ENCODE measurements at places on chromosomes 2 and 18. TPM values are rescaled to one million over a fixed set of nuclear protein-coding genes. Genes with fewer than 3 reads are reported as not detected.

Gene FN1
- polyA plus RNA-seq, result 1,726 TPM

Gene FAM237A
- polyA plus RNA-seq, result not detected

Gene C2orf68
- 79.0 TPM for polyA plus RNA-seq

Gene NTSR2
- not detected for polyA plus RNA-seq

Gene RBFA
- 42.0 TPM for polyA plus RNA-seq

Gene DSC3
- 0.50 TPM for polyA plus RNA-seq

Gene INHBB
- 0.21 TPM for polyA plus RNA-seq

Gene REG3G
- not detected for polyA plus RNA-seq

Gene SP3
- polyA plus RNA-seq, result 123 TPM

Gene KHK
- polyA plus RNA-seq, result 4.2 TPM

Gene SFXN5
- polyA plus RNA-seq, result 15.7 TPM

Gene M1AP
- 1.0 TPM for polyA plus RNA-seq

Gene ZNF532
- 138 TPM for polyA plus RNA-seq

- DNase-seq, result no peak
Measured at GRCh38 chr18:45107425-45107824, 426.7 kb downstream of the SETBP1 start.

DNA sequence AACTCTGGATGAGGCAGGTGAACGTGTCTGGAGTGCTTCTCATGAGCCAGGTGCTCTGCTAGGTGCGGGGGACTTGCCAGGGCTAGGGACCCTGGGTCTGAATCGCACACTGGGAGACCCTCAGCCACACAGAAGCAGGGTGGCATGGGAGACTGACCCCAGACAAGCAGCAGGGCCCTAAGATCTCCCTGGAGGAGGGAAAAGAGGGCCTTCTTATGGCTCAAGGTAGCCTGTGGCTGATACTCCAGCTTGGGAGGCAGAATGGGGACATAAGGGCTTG, 12.8 kb upstream of the CIB4 start:
- DNase-seq, result no peak

DNA sequence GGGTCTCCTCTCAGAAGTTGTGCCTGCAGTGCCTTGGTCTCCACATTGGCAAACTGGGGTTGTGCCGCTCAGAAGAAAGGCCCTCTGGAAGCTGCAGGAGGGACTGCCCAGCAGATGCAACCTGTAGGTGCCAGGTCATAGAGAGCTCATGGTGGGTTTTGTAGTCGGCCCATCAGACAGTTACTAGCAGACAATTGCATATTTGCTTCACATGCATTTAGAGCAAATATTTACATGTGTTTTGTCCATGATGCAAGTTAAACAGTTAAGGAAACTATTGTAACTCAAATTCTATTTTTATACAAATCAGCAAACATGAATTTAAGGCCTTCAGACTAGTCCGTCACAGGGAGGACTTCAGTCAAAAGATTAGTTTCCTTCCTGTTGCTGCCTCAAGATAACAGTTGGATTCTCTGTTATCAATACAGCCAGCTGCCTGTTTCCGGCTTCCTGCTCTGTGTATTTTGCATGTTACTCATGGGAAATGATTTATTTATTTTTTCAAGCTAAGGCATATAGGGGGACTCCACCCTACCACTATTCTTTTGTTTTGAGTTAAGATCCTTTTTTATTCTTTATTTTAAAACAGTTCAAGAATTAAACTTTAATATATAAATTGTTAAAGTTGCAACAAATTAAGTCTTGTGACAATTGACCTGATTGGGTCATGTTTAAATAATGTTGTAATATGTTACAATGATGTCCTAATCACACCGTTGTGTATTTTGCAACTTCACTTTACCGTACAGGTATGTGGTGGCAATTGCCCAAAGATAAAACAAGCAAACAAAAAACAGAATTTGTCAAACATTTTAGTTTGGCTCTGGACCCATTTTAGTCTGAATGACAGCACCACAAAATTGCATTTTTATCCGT, 133.5 kb downstream of the SPTBN1 start:
- no peak for DNase-seq

DNA sequence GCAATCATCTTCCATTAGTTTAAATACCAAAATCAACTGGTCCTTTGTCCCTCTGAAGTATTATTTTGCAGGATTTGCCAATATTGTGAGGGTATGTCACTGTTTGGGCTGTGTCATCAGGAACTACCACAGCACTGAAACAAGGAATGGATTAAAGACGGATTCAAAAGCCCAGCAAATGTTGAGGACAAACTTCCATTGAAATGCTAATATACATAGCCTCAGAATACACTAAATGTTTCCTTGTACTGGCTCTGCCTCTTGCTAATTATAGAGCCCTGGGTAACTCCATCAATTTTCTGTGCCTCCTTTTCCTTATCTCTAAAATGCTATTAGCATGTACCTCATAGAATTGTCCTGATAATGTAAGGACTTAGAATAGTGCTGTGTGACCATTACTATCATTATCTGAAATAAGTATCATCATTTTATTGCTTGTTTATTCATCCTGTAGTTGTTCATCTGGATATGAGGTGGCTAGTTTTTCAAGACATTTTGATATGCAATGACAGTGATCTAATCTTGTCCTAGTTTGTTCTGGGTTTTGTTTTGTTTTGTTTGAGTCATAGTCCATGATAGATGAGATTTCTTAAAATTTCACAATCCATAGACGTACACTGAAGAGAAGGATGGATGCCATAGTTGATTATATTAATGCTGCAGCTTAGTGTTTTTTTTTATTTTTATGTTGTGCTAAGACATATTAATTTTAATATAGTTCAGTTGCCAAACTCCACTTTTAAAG, 333.4 kb upstream of the KCNH7 start:
- no peak for DNase-seq

- no peak for DNase-seq
Measured at GRCh38 chr2:166764216-166764615, 124.1 kb upstream of the XIRP2 start.

DNA sequence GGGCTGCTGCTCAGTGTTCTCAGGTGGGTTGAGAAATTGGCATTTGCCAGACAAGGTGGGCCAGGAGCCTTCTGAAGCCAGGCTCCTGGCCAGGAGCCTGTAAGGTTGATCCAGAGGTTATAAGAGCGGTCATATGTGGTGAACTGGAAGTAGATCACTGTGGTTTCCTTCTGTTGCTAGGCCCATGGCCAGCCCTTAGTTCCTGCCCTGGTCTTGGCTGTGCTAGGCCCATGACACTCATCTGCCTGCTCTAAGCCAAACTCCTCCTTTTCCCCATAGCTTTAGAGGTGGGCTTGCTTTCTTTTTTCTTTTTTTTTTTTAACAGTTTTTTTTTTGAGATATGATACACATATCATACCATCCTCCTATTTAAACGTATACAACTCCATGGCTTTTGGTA, 5.0 kb upstream of the MGAT5 start:
- DNase-seq, result no peak

DNA sequence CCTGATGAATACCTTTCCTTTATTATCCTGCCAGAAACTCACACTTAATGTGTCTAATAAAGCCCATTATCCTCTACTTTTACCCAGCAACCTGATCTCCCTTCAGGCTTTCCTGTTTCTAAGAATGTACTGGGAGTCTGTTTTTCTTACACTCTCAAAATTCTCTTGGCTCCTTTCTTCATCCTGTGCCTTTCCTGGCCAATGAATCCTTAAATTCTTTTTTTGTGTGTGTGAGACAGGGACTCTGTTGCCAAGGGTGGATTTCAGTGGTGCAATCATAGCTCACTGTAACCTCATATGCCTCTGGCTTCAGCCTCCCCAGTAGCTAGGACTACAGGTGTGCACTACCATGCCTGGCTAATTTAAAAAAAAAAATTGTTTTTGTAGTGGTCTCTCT, 72.7 kb downstream of the MAP2 start:
- no peak for DNase-seq

DNA sequence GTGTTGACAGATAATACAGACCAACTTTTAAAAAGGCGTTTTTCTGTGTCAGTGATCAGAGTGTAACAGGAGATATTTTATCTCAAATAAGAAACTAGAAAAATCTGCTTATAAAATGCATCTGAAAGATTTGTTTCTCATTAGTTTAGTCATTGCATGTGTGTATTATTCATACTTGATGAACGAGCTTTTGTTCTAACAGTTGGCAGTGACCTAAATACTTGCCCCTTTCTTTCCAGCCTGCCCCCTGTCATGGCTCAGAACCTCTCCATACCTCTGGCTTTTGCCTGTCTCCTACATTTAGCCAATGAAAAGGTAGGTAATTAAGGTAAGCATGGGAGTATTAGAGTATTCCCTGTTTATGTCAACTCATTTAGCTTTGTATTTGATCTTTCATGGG, 33.6 kb downstream of the NCAPH start:
- no peak for DNase-seq

DNA sequence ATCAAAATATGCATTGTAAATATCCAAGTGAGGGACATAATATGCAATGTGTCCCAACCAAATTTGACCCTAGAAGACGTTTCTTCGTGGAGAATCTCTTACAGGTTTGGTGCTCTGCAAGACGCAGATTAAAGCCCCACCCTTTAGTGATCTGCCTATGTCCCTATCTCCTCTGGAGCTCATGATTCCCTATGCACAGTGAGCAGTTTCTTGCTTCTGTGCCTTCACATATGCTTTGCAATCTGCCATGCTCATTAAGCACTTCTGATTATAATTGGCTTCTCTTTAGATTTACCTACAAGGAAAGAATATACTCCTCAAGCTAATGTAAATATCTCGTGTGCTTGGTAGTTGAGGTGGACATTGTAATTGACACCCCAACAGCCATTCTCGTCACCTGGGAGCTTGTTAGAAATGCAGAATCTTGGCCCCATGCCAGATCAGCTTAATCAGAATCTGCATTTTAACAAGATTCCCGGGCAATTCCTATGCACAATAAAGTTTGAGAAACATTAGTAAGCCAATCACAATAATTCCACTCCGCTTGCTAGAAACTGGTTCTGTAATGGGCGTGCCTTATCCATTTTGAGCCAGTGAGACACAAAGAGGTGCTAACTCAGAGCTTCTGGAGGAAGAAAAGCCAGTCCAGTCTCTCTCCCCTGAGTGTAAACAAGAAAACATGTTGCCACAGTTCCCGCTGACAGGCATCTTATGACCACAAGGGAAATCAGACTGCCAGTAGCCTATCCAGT, 2.8 kb upstream of the PUM2 start:
- no peak for DNase-seq

DNA sequence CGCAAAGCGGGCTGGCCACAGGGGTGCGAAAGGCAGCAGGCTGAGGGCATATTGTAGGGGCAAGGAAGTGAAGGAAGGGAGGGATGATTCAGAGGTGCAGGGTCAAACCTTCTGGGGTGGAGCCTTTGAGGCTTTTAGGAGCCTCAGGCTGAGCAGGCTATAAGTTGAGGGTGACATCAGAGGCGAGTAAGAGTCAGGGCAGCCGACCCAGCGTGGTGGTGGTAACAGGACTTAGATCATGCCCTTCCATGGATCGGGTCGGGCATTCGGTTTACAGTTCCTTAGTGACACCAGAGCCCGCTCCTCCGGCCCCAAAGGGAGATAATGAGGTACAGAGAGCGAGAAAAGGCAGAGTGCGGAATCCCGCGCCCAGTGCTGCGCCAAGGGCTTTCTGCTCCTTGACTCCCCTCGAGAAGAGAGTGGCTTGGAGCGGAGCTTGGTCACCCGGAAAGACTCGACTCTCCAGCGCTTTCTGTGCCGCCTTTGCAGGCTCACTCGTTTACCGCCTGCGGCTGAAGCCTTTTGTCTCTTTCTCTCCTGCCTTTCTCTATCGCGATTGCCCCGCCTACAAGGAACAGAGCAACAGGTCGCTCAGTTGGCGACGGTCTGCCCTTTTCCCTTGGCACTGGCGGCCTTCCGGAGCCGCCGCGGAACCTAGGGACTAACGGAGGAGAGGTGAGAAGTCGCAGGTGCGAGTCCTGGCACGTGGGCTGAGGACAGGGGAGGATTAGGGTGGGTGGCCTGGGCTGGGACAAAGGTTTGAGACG, 720 bp downstream of the LBX2 start:
- DNase-seq, result no peak

DNA sequence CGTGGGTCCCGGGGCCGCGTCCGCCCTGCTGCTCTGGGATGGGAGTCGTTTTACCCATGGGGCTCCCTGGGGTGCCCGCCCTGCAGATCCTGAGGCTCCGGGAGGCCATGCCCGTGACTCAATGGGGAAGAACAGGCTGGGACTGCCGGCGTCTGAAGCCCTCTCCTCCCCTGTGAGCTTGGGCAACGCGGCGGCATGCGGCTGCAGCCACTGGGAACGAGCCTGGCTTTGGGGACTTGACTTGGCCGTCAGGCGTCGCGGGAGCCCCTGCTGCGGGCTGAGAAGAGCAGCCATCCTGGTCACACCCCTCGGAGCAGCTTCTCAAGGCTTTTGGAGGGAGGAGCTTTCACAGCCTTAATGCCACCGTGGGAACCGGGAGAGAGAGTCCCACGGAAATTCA, 126.9 kb upstream of the CTDP1 start:
- peak; percentile 77 for DNase-seq

DNA sequence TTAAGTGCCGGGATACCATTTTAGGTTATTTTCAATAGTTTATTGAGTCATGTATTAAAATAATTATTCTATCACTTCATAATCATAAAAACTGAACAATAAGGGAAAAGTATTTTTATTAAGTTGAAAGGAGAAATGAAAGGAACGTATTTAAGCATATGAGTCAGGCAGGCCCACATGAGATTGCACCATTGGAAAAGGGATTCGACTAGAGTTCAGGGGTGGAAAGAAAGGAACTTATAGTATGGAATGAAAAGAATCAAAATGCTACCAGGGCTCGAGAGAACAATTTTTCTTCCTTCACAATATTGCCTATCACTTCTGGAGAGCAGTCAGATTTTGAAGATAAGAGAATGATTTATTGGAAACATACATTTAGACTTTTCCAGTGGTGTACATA, 516.5 kb upstream of the NETO1 start:
- DNase-seq, result no peak

- DNase-seq, result peak; percentile 25
Measured at GRCh38 chr18:77899972-77900754, 650.5 kb downstream of the GALR1 start.

DNA sequence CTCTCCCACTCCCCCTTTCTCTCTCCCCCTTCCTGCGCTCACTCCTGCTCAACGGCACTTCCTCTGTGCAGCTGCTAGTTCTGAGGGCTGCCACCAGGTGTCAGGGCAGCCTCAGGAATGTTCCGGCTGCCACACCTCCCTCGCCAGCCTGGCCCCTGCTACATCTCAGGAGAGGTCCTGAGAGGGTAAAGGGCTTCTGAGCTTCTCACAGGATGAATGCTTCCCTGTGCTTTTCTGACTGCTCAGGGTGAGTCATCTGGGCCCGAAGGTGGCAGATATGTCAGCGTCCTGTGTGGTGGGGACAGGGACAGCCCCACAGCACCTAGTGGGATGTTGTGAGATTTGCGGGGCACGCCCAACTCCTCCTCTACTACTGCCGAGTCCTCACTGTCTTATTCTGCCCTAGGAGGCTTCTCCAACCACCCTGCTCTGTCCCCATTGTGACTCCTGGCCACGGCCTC, 49.0 kb downstream of the PLEKHB2 start:
- peak; percentile 69 for DNase-seq

DNA sequence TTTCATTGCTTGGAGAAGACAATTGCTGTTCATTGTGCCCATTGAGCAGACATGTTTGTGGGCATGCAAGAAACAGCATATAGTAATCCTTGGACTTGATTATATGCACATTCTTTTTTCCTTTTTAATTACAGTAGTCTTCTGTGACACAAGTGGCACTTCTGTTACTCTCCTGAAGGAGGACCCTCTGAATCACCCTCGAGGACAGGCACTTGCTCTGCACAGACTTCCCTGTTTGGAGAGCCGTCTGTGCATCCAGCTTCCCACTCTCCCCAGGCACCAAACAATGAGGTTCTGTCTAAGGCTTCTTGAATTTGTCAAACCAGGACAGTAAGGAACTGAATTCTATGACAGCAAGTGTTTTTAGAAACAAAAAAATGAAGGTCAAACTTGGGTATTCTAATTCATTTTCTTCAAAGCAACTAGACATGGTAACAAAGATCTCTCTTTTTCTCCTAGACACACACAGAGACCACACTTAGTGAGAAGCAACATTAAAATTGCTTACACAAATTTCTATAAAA, 844.6 kb upstream of the ID2 start:
- DNase-seq, result no peak

All from left lung (tissue), 14 donors.